ENCODE measurements at places on chromosomes 1 and 21. TPM values are rescaled to one million over a fixed set of nuclear protein-coding genes. Genes with fewer than 3 reads are reported as not detected.

GRCh38 chr1:9809100-9809510 lies 14.7 kb downstream of the CLSTN1 start:
- DNase-seq, result no peak

Gene C4BPA
- total RNA-seq, result 7.5 TPM

DNA sequence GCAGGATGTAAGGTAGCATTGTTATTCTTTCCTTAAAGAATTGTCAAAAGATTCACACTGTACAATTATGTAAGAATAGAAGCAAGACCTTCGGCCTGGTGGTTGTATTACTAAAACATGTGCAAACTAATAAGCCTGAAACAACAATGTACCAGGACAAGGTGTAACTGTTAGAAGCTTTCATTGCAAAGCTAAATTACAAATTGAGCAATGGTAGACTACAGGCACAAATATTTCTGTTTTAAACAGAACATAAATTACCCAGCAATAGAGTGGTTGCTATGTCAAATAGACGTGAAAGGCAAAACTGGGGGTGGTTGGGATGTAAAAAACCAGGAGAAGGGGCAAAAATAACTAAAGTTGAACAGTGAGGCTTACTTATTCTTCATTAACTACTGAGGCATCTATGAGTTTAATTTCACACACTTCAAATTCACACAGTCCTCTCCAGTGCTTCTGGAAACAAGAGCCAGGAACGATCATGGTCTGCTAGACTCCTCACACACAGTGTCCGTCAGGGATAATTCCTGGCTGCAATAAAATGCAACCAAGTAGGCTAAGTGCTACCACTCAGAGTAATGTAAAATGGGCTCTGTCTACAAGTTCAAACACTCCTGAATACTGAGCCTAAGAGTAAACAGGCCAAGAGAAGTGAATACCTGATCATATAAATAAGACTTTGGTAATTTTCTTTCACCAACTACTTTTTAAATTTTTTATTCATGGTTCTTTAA lies 39.3 kb upstream of the C1orf198 start:
- no peak for DNase-seq

DNA sequence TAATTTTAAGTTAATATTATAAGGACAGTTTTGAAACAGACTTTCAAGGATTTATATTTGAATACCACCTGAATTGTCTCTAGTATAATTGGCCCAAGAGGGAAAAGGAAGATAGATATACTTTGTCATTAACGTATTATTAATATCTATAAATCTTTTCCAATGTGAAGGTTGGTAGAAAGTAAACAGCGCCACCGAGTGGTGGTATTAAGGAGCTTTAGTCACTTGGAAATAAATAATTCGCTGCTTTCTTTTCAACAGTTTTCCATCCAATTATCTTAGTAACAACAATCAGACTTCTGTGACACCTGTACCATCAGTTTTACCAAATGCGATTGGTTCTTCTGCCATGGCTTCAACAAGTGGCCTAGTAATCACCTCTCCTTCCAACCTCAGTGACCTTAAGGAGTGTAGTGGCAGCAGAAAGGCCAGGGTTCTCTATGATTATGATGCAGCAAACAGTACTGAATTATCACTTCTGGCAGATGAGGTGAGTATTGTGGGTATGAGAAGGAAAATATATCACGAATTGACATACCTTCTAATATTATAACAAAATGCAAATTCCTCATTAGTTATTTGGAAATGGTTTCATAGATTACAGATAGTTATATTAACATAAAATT lies 37.7 kb downstream of the SH3GLB1 start:
- no peak for DNase-seq

Gene TRPM2
- total RNA-seq, result 7.2 TPM

- no peak for DNase-seq
Measured at GRCh38 chr21:20259031-20259867, 739.0 kb upstream of the NCAM2 start.

Gene DNAJC6
- 6.2 TPM for total RNA-seq

DNA sequence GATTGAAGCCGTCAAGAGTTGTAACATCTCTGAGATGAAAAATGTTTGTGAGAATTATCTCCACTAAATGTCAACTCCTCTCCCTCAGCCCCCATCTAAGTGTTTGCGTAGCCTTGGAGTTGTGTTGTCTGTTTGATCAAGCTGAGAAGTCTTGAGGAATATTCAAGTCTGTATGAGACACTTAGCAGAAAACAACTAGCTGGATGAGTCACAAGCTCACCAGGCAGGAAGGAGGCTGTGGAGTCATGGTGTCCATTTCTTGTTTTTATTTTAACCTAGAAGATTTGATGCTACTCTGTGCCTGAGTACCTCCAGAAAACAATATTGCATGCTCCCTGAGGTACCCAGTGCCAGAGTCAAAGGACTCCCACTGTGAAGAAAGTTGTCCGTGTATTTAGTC lies 211.6 kb upstream of the PLXNA2 start:
- DNase-seq, result no peak

Gene TMPRSS3
- total RNA-seq, result 9.2 TPM

GRCh38 chr1:198888379-198888943 lies 249.6 kb downstream of the PTPRC start:
- DNase-seq, result no peak

- DNase-seq, result no peak
Measured at GRCh38 chr1:208164609-208165008, 79.6 kb downstream of the PLXNA2 start.

Gene MMEL1
- total RNA-seq, result 12.7 TPM

Gene RIMKLA
- total RNA-seq, result 0.73 TPM

Gene C1orf115
- total RNA-seq, result 38.1 TPM

DNA sequence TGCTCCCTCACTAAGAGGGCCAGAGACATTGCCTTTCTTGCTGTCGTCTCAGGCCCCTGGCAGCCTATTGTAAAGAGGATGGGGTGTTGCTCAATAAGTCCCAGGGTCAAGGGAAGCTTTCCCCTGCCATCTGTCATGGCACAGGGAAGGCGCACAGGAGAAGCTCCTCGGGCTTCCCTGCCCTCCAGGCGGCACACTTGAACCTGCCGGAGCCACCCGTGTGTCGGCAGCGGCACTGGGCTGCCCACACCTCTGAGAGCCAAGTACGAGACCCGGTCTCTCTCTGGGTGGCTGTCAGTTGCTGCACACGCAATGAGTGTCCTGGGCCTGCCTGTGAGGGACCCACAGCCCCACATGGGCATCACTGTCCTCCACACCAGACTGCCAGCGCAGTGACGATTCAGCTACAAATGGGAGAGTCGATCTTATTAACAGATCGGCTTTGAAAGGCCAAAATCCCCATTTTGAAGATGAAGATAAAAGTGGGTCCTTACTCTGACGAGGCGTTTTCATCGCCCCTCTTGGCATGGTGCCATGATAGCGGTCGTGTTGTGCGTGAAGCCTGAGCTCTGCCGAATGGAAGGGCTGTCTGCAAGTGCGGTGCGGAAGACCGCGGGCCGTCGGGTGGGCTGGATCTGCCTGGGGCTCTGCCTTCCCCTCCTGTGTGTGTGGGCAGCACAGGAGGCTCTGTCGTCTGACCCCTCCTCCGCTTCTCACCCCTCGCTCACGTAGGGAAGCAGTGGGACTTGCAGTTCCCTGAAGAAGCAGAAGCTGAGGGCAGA lies 29.2 kb upstream of the PDXK start:
- DNase-seq, result no peak

Gene CD101
- total RNA-seq, result 0.73 TPM

Gene SRP9
- 251 TPM for total RNA-seq

Gene CFHR2
- total RNA-seq, result not detected

GRCh38 chr1:204658295-204658694 lies 27.2 kb downstream of the LRRN2 start:
- DNase-seq, result no peak
